ENCODE measurements at places on chromosomes 1 and 21.

GRCh38 chr1:5475572-5475971, 516.7 kb downstream of the NPHP4 start:
- DNase-seq: no peak

DNA sequence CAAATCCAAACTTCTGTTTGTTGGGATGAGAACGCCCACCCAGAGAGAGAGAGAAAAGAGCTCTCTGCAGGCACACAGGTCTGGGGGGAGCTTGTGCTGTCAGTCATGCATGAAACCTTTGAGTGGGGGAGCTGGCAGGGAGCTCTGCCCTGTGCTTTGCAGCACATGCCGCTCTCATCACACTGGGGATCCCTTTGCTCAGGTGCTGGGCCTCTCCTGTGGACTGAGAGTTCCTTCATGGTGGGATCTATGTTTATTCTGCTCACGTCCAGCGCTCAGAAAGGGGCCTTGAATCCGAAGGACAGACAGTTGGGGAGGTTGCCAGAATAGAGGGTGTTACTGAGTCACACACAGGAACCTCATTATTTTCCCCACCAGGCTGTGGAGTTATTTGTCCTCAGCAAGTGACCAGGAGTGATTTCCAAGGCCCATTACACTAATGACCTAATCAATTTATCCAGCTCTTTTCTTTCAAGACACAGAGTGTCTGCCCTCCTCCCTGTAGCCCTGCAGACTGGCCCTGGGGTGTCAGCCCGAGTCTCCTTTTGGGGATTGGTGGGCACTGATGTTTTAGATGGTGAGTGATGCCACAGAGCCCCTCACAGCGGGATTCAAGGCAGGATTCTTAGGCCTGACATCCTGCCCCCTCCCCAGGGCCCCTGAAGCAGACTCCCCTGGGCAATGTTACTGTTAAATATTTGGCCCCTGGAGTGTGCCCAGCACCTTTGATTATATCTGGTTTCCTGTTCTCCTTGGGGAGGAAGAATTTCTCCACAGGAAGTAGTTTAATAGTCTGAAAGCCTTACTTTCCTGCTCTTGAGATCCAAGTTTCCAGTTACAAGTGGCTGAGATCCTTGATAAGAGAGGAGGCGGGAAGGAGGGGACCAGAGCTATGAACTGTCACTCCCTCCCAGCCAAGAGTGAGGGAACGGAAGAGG, 22.3 kb downstream of the MYBPH start:
- no peak for DNase-seq

DNA sequence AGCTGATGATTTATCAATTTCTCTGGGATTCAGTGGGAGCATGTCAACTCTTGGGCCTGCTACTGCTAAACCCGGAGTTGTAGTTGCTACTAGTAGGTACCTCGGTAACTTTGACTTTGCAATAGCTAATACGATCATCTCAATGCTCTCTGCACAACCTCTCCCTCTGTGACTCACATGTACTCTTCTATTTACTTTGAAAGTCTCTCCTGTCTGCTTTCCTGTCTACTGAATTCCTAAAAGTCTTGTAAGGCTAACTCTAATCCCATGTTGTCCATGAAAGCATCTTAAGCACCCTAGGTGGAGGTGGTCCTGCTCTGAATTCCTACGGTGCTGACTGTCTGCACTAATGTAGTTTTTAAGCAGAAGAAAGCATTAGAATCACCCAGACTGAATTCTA, 29.3 kb downstream of the SLC9C2 start:
- no peak for DNase-seq

DNA sequence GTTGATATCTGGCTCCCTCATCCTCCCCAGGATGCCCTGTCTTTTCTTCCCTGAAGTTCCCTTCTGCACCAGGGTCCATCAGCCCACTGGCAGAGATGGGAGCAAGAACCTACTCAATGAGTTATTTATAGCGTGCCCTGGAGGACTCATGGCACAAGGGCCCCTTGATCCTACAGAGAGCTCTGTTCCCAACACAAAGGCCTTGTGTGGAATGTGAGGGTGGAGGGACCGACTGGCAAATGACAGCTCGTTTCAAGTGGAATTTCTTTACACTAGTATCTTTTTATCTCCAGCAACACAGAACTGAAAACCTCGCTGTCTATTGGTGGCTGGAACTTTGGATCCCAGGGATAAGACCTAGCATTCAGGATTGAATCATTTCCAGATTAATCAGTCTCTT, 22.4 kb downstream of the CHI3L2 start:
- no peak for DNase-seq

- DNase-seq: no peak
Measured at GRCh38 chr1:70361727-70362398, 7.3 kb upstream of the ANKRD13C start.

GRCh38 chr1:168291222-168291837, 10.7 kb downstream of the TBX19 start:
- DNase-seq: no peak

DNA sequence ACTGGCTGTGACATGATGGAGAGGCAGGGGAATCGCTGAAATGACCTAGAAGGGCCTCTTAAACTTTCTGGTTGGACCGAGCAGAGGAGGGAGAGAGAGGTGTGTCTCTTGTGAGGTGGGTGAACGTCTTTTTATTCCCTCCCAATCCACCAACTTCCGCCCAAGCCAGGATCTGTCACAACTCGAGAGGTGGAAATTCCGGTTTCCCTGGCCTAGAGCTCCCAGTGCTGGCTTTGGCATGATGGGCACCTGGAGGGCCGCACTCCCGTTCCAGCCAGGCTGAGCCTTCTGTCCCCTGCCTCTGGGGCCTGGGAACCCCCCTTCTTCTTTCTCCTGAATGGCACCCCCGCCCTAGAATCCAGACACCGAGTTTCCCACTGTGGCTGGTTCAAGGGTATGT, at the start of gene SEMA4A:
Gene SEMA4A, plus strand, starts transcription at position 224 of the 400 bp plus-strand sequence. CDS start 994 bp downstream, outside the sequence.
- DNase-seq: no peak

GRCh38 chr1:67110352-67110751, 24.4 kb downstream of the C1orf141 start:
- DNase-seq: no peak

DNA sequence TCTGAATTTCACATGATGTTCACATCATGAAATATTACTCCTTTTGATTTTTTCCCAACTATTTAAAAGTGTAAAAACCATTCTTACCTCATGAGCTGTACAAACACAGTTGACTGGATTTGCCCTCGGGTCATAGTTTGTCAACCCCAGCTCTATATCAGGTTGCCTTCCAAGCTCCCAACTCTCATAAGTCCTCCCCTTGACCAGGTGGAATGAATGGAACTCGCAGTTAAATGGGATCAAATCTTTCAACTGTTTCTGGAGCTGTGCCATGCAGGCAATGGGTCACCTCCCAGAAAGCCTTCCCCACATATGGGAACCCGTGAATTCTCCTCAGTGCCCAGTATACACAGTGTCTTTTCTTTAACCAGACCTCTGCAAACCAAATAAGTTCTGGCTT, 169.8 kb upstream of the FOXD3 start:
- no peak for DNase-seq

- DNase-seq: no peak
Measured at GRCh38 chr1:221810406-221810805, 68.5 kb upstream of the DUSP10 start.

DNA sequence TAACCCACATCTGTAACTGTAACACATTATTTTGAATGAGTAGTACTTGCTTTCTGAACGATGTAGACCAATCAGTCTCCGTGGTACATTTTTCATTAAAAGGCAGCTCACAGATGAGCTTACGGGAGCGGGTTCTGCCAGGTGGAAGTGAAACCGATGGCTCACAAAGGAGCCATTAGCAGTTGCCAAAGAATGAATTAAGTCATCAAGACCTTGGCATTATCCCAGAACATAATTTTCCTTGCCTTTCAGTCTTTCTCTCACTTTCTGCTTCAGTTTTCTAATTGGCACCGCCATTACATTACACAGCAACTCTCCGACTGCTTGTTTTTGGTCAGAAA, 33.5 kb upstream of the UTS2 start:
- DNase-seq: no peak

- DNase-seq: no peak
Measured at GRCh38 chr1:41664861-41665640, 180.6 kb upstream of the EDN2 start.

GRCh38 chr1:156612666-156613065, 6.5 kb upstream of the HAPLN2 start:
- no peak for DNase-seq

- no peak for DNase-seq
Measured at GRCh38 chr1:161089251-161089924, at the start of gene NECTIN4. TSS of gene NECTIN4 (minus strand) at chr1:161089558. CDS start at chr1:161089296, 262 bp downstream.

DNA sequence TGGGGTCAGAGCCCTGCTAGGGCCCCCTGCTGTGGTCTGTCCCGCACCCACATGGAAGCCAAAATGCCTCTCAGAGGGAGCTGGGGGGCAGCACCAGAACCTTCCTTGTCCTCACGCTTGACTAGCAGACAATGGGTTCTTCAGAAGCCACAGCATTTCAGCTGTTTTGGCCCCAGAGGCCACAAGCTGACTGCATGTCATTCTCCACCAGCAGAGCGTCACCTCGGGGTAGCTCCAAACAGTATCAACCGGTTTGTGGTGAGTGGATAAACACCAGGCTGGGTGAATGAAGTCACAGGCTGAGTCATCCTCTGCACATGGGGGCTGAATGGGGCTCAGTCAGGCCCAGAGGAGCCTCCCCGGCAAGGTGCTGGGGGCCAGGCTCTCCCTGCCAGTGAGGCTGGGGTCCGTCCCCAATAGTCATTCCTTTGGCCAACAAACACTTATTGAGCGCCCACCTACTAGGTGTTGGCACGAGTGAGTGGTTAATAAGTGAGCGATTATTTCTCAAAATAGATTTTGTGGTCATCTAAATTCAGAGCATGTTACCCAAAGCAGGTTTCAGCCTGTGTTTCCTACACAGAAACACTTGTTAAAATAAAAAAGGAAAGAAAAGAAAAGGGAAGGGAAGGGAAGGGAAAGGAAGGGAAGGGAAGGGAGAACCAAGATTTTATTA, 9.1 kb downstream of the OLIG1 start:
- peak; percentile 53 for DNase-seq

DNA sequence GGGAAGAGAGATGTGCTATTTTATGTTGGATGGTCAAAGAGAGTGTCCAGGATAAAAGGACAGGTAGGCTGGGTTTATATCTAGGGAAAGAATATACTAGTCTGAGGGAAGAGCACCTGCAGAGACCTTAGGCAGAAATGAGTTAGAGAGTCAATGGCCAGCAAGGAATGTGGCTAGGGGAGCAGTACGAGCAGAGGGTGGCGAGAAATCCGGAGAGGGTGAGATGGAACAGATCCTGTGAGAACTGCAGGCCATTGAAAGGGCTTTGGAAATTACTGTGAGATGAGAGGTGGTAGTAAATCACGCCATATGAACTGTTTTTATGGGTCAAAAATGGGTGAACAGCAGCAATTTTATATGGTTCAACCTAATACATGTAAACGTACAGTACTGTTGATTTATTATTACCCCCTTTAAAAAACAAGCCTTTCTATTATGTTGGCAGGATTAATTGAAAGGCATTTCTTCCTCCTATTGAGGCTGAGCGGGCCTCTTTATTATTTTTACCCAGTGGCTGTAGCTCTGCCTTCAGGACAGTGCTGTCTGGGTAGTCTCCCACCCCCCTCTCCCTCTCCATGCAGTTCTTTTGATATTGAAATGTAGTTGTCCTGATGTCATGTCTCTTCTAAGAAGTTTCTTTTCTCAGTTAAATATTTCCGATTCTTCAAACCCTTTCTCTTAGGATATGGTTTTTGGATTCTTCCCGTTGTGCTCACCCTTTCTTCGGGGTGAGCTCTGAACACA, 75.2 kb upstream of the CD1D start:
- no peak for DNase-seq

GRCh38 chr1:165290148-165290547, 66.4 kb downstream of the LMX1A start:
- DNase-seq: no peak

DNA sequence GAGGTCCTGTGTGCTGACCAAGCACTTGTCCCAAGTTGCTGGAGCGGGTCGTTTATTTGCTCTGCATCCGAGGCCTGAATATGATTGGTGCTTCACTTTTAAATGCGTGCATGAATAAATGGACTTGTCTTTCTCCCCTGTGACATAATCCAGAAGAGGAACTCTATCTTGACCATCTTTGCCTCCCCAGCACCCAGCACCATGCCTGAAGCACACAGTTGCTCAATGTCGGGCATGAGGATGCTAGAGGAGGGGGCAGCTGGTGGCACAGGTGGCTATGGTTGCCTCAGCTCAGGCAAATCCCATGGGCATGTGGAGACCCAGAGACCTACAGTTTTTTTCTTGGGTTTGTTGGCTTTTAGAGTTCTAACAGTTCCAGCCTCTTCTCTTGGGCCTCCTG, 142.6 kb downstream of the KAZN start:
- no peak for DNase-seq

DNA sequence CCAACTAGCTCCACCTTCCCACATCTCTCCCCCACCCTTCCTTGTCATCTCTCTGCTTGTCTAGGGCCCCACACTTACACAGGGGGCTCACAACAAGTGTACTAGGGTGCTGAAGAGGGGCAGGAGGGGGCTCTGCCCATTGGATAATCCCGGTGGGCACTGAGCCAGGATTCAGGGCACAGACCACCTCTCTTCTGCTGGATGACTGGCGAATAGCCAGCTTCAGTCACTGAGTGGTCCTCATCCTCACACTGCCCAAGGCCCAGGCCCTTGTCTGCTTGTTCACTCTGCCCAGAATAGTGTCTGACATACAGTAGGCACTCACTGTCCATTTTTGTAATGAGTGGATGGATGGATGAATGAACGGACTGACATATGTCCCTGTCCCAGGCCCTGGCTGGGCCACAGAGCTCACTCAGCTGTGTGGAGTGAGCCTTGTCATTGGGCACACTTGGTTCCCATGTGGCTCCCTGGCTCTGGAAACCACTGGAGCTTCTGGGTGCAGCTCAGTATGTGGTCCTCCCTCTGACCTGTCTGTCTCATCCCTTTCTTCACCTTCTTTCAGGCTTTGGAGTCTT, 36.6 kb downstream of the FOXO6 start:
- DNase-seq: no peak

GRCh38 chr21:42905195-42905594, 12.1 kb downstream of the NDUFV3 start:
- DNase-seq: no peak

- DNase-seq: no peak
Measured at GRCh38 chr1:198893763-198894444, 255.1 kb downstream of the PTPRC start.

- DNase-seq: no peak
Measured at GRCh38 chr1:86382878-86383277, 13.2 kb downstream of the ODF2L start.

GRCh38 chr1:227732586-227733308, 2.4 kb downstream of the JMJD4 start:
- DNase-seq: no peak

DNA sequence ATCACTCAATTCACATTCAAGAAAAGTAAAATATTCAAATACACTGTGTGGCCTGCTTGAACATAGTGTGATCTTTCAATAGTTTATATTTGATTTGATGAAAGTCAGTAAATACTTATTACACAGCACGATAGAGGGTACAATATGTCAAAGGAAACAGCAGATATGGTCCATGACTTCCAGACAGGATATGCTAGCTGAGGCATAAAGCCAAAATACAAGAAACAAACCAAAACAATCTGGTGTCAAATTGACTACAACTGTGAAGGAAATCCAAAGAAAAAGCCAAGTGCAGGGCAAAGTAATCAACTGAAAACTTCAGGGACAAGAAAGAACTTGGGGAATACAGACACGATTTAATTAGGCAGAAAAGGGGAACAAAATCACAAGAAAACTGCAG, 19.3 kb downstream of the RRAGC start:
- no peak for DNase-seq

- no peak for DNase-seq
Measured at GRCh38 chr1:233868461-233868860, 36.0 kb upstream of the SLC35F3 start.

Data from activated CD4-positive, alpha-beta T cell treated with anti-CD3 and anti-CD28 coated beads for 48 hours (primary cell).